ENCODE measurements at places on chromosomes 7 and 10.

GRCh38 chr7:117405519-117405918, 21.8 kb downstream of the ASZ1 start:
- DNase-seq, result no peak

DNA sequence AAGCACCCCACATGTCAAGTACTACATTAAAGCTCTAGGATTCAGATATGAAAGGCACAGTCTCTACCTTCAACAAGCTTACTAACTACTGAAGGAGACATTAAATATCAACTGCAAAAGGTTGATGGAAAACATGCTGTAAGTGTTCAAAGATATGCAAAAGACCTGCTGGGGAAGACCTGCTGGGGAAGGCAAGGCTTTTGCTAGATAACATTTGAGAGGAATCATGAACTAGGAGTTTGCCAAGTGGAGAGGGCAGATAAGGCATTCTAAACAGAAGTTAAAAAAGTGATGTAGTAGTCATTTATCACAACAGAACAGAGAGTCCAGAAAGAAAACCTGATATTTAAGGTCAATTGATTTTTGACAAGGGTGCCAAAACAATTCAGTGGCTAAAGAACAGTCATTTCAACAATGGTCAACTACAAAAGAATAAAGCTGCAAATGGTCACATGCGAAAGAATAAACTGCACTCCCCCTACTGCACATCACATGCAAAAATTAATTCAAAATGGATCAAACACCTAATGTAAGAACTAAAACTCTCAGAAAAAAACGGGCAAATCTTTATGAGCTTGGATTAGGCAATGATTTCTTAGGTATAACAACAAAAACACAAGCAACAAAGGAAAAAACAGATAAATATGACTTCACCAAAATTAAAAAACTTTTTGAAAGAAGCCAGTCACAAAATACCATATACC, 23.0 kb upstream of the MSS51 start:
- no peak for DNase-seq

DNA sequence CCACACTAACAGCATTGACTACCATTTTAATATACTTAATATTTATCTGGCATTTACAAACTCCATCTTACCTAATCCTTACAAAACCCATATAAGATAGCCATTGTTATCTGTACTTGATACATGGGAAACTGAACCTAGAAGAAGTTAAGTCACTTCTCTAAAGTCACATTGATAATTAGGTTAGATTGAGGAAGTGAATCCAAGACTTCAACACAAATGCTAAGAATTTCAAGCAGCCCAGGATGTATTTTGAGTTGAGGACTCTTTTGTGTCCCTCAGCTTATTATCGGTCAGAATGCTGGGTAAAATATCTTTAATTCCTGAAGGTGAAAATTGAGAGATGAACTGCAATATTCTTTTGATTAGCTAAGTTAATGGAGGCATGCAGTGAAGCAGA, 465.5 kb downstream of the PHTF2 start:
- no peak for DNase-seq

DNA sequence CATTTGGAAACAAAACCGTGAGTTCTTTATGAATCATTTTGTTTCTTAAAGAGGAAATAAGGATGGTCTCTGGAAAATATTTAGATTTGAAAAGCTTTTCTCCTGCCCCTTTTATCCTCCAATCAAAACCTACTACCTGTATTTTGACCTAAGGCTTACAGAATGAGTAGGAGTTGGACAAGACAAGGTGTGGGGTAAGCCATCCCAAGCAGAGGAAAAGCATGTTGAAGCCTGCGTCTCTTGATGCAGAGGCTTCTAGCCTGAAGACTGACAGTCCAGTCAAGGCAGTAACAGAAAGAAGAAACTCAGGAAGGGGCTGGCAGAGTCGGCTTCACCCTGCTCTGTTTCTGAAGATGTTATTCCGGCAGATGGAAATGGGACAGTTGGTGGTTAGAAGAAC, 551.1 kb downstream of the SORCS3 start:
- no peak for DNase-seq

DNA sequence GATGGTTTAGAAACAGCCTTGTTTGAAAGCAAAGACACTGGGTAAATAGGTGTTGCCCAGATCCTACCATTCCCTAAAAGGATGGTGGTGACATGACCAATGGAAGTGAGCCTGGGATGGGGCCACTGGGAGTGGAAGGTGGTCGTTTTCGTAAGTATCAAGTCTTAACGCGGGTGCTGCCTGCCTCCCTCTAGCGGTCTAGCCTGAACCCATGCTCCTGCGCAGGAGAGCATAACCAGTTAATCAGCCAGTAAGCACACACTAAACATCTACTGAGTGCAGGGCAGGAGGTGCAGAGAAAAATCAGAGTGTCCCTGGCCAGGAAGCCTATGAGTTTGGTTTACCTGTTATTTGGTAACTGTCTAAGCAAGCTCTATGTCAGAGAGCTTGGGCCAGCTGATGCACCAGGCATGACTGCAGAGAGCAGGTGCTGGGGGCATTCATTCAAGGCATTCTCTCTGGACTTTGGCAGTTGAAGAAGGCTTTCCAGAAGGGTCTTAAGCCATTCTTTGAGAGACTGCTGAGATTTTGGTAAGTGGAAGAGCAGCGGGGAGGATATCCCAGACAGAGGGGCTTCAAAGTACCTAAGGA, 930 bp downstream of the GARIN1A start:
- DNase-seq, result no peak

- no peak for DNase-seq
Measured at GRCh38 chr10:103736763-103737162, 118.6 kb downstream of the SH3PXD2A start.

DNA sequence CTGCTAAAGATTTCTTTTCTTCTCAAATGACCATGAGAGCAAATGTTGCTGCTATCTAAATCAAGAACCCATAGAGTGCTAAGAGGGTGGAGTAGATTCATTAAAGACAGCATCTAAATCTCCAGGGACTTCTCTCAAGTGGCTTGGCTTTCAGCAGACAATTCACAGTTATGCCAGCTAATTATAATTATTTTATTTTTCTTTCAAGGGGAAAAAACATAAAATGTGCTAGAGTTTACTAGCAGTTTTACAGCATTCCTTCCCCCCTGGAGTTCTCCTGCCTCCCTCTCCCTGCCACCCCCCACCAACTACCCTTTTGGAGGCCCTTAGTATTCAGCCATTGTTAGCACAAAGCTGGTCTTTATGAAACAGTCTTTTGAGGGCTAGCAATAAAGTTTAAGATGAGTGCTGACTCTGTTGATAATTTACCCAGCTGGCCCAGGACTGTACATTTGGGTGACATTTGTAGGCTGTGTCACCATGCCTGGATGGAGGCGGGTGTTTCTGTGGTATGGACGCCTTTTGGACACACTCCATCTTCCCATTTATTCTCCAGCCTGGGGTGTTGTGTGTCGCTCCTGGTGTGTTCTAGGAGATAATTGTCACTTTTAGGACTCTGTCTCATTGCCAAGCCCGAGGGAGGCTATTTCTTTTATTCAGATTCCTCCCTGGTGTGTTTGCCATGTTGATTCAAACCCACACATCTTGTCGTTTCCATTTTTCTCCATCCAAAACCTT, 160.2 kb downstream of the CREB5 start:
- no peak for DNase-seq
